ENCODE measurements at places on chromosomes 7 and 10.

DNA sequence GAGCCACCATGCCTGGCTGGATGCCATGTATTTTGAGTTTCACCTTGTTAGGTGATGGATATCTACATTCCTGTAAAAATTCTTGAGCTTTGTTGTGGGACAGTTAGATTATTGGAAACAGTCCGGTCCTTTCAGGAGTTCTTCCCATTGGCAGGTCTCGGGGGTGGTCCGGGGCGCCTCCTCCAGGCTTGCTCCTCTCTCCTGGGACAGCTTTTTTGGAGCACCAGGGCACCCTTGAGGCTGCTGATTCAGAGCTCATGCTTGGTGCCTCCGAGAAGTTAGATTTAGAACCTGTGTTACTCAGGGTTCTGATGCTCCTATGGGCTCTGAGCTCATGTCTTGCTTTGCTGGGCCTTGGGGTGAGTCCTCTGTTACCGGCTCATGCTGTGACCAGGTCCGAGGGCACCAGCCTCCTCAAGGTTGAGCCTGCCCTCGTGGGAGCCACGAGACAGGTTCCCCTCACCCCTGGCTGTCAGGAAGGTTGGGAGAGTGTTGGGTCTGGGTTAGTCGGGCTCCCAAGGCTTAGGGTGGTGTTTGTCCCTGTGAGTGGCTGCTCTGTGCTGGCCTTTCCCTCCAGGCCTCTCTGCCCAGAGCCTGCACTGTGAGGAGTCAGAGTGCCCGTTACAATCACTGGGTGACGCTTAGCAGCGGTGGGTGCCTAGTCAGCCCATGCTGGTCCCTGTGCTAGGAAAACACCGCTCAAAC, 6.0 kb downstream of the SPRN start:
- no peak for DNase-seq

DNA sequence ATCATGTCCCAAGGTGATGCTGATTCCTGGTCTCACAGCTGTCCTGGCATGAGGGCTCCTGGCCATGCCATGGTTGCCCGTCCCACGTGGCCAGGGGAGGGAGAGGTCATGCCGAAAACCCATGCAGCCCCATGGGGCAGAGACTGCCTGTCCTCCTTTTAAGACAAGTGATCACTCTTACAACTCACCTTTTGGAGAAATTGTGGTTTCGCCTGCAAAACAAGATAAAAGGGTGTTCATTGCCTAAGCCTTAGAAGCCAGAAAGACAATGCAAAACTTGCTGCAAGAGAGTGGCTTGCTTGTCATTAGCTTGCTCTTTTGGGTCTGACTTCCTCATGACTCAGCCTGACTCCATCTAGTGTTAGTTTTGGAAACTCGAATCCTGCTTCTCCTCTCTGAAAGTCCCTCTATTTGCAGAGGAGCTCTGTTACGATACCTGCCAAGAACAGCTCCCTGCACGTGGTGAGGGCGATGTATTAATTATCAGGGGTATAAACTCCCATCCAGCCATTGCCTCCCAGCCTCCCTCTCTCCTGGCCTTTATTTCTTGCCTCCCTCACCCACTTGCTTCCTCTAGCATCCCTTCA, 26.7 kb downstream of the TMEM273 start:
- peak; percentile 35 for DNase-seq

DNA sequence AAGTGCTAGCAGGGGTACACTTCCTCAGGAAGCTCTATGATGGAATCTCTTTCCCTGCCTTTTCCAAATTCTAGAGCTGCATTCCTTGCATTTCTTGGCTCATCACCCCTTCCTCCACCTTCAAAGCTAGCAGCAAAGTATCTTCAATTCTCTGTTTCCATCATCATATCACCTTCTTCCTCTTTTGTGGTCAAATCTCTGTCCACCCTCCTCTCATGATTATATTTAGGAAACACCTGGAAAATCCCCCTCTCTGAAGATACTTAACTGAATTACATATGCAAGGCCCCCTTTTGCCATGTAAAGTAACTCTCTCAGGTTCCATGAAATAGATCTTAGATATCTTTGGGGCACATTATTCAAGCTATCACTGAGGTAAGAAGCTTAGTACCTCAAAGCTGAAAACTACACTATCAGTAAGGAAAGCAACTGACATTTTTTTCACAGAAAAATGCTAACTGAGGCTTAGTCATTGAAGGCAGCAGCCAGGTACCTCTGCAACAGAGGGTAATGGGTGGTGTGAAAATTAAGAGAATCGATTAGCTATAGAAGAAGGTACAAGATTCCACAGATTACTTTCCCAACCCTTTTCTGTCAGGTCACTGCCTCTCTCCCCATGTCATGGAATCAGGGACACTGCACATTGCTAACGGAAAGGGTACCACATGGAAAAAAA, 197.3 kb downstream of the MACC1 start:
- DNase-seq: no peak

- DNase-seq: no peak
Measured at GRCh38 chr7:13790611-13791010, 198.9 kb downstream of the ETV1 start.

GRCh38 chr10:361203-362081, 226.2 kb downstream of the ZMYND11 start:
- no peak for DNase-seq
